Caudate nucleus (tissue), 63 donors: ENCODE measurements at places on chromosomes 5 and 9.

DNA sequence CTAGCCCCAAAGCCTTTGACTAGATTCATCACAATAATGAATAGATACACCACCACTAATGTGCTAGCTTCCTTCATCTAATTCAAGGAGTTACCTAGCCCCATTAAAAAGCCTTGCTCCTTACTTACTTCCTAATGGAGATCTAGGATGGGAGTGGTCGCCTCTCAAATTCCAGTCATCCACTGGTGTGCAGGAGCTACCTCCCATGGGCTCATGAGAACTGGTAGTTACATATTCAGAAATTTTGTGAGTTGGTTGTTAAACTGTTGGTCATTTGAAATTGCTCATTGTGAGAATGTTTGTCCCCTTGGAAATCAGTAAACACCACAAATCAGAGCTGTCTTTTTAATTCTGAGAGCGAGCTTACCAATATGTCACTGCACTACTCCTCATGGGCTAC, 91.7 kb upstream of the GDNF start:
- no peak for DNase-seq

DNA sequence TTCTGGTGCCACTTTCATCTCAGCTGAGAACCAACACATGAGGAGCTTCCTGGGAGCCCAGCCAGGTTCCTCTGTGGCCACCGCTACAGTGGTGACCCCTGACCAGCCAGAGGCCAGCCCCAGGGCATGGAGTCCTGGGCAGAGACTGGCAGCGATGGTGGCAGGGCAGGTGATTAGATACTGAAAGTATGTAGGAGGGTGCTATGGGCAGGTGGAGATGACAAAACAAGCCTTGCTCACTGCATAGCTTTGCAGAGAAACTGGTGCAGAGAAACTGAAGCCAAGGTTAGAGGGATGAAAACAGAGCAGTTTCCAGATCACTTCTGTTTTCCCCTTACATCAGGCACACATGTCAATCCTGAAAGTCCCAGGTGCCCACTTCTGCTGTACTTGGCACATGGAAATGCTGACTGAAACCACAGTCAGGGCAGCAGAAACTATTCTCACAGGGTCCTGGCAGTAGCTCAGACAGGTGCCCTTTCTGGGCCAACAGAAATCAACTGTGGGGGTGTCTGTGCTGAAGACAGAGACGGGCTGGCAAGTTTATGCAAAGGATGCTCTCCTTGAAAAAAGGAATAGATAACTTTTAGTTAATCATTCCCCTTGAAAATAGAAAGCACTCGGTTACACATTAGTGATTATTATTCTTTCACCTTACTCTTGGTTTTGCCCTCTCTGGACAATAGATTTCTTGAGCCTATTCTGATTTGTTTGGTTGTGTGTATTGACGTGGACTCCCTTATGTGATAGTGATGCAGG, 90.3 kb downstream of the ANKRD55 start:
- DNase-seq = no peak

DNA sequence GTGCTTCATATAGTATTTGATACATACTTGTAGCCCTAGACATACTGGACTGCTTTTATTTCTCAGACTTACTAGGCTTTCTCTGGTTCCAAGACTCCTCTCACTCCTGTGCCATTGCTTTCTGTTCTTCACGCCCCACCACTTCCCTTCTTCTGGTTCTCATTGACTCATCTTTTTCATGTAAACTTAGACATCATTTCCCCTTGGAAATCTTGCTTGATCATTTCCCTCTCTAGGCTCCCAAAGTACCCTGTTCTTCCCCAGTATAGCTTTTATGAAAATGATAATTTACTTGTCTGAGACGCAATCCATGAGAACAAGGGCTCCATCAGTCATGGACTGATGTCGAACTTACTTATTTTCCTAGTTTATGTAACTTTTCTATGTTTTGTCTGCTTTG, 83.5 kb downstream of the TLR4 start:
- DNase-seq = no peak

GRCh38 chr5:140261403-140262171, 41.3 kb downstream of the PFDN1 start:
- peak; percentile 27 for DNase-seq
